ENCODE measurements at places on chromosomes 5 and 9.

DNA sequence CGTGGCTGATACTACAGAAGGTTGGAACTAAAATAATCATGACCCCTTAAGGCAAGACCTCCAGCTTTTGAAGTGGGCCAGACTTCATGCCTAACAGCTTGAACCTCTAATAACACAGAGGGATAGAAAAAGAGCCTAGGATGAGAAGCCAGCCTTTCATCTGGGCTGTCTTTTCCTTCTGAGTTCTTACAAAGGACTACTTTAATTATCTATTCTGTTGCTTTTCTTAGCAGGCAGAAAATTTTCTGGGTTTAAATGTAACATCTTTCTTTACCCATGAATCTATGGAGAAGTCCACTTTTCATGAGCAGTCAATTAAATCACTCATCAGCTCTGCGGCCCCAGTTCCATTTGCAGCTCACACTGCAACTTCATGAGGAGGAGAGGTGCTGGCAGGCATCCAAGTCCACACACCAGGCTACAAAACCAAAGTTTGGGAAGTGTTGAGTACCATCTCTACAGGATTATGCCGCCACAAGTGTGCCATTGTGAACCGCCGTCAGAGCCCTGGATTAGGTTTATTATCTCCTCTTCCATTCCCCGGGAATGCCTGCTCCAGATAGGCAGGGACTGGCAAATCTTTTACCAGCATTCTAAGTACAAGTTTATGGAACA is 192.0 kb downstream of the TLE4 start:
- DNase-seq = no peak

GRCh38 chr9:17005056-17005823 is 129.6 kb upstream of the CNTLN start:
- DNase-seq = no peak

DNA sequence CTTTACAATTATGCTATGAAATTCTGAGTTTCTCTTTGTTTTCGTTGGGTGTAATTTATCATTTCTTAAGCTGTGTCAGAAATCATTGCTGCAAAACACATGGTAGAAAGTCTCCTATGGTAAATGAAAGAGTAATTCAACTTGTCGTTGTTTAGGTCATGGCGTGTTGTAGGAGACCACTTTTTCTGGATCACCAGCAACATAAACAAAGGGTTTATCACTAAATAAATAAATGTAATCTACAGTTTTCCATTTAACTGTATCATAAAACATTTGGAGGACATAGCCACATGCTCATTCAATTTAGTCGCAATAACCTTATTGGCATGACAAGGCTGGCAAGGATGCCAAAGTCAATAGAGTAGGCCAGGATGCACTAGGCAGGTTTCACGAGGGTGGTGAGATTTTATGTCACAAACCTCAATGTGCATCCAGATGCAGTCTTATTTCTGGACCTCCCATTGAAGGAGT is 154.4 kb upstream of the ERCC6L2 start:
- no peak for DNase-seq

- DNase-seq = no peak
Observed at GRCh38 chr9:92008041-92008440, 58.0 kb upstream of the ROR2 start.

DNA sequence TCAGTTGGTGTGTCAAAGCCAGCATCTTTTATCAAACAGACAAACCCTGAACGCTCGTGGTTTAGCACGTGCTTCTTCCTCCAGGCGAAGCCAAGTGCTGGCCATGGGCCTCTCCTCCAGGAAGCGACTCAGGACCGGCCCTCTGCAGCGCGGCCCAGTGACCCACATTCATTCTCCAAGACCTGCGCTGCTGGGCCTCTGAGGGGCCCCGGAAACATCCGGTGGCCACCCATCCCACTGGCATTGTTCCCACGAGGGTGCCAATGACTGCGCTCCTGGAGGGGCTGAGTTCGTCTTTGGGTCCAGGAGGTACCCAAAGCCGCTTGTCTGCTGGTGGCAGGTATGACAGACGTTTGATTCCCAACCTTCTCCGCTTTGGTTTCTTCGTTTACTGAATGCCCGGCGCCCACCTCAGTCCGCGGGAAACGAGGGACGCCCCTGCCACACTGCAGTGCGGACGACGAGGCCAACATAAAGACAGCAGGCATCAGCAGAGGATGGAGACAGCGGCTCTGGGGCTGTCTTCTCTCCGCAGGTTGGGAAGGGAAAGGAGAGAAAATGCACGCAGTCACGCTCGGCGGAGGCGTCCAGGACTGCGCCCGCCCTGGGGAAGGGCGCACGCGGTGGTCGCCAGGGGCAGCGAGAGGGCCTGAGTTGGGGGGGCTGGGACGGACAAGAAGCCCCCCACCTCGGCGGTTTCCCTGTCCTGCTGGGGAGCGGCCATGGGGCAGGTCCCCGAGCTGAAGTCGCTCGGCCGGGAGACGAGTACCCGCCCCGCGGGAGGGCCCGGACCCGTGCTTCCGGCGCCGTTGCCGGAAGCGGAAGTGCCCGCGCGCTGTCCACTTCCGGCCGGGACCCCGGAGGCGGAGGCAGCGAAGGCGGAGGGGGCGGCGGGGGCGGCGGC is at the start of gene EXOC3:
TSS of gene EXOC3 (plus strand) at position 842 of the 904 bp plus-strand sequence. CDS start 3,030 bp downstream, outside the sequence.
- peak; percentile 84 for DNase-seq

DNA sequence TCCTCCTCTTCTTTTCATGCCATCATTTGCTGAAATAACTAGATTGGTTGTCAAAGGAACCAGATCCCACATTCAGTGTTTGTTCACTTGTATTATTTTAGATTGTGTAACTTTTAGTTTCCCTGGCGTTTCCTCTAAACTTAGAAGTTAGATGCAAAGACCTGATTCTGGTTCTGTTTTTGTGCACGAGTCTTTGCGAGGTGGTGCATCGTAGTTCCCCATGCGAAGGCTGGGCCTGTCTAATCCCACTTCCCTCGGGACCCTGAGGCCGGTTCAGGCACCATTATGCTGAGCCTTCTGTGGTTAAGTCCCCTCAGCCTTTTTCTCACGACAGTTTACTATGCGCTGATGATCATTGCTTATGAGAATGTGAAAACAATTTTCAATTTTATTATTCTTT is 219.1 kb upstream of the OTULINL start:
- no peak for DNase-seq

DNA sequence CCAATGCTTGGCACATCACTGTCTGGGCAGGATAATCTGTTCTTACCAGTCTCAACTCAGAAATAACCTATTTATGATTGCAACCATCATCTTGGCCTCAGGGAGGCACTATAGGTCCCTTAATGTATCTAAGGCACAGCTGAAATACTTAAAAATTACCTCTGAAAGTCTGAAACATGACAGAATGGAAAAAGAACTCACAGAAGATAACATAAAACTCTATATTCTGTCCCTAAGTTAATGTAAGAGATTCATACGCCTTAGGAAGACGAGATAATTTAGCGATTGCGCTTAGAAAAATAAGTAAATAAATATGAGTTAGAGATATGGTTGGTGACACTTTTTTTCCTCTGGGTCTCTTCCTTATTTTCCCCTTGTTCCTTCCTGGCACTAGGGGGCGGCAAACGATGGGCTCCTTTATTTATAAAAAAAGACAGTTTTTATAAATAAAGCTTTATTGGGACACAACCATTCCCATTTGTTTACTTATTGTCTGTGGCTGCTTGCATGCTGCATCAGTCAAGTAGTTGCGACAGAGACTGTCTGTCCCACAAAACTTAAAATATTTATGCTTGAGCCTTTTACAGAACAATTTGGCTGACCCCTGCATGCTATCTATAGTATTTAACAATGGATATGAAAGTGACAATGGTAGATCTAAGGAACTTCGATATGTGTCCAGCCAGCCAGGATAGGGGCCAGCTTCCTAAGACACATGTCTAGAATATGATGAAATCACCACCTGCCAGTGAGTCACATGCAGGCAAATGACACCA is 79.6 kb downstream of the PDE4D start:
- peak; percentile 50 for DNase-seq

DNA sequence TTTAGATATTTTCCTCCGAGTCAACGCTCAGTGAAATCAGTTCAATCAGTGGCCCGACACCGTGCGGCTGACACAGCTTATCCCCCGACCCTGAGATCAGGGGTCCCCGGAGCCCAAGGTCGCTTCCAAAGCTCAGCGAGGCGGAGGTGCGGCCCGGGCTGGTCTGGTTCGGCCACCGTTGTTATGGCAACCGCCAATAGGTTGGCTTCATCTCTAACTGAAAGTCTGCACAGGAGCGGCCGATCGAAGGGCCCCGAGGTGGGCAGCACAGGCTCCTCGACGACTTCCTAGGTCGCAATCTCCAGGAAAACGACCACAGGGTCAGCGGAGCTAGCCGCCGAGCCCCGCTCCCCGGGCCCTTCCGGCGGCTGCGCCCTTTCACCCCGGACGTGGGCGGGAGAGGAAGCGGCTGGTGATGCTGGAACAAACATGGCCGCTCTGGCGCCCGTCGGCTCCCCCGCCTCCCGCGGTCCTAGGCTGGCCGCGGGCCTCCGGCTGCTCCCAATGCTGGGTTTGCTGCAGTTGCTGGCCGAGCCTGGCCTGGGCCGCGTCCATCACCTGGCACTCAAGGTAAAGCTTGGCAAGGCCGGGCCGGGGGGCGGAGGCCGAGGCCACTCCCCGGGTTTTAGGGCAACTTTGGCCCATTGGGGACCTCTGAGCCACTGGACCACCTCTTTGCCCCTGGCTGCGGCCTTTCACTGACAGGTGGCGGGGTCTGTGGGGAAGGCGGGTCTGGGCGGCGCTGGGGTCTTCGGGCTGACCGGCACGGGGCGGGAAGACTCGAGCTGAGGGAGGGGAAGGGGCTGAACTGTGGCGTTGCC is at the start of gene GPR107:
TSS of gene GPR107 (plus strand) at position 403 of the 821 bp plus-strand sequence. CDS start at position 430, 27 bp downstream.
- DNase-seq = peak; percentile 85

- DNase-seq = no peak
Observed at GRCh38 chr5:170629566-170630175, 125.9 kb downstream of the KCNIP1 start.

DNA sequence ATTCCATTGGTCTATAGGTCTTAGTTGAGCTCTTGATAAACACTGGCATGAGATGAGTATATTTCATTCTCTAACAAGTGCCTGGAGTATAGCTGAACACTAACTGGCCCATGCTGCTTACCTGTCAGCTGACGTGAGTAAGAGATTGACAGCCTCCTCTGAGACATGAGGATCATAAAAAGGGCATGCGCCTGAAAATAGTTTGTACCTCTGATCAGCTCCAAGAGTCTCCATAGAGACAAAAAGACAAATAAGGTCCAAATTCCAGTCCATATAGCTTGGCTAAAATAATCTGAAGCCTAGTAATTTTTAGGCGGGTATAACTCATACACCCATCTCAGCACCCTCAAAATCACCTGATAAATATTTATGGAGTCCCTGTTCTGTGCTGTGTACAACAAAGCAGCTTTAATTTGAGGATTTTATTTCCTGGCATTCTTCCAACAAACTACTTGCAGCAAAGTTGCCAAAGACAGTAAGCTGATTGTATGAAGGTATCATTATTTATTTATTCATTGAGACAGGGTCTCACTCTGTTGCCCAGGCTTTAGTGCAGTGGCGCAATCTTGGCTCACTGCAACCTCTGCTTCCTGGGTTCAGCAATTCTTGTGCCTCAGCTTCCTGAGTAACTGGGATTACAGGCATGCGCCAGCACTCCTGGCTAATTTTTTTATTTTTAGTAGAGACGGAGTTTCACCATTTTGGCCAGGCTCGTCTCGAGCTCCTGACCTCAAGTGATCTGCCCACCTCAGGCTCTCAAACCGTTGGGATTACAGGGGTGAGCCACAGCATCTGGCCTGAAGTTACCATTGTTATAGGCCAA is 16.2 kb upstream of the FSD1L start:
- no peak for DNase-seq

GRCh38 chr9:13411791-13412190 is 132.3 kb upstream of the MPDZ start:
- DNase-seq = no peak

GRCh38 chr9:12212860-12213259 is 480.3 kb upstream of the TYRP1 start:
- no peak for DNase-seq

GRCh38 chr5:91906027-91906426 is 522.9 kb upstream of the ARRDC3 start:
- DNase-seq = no peak

DNA sequence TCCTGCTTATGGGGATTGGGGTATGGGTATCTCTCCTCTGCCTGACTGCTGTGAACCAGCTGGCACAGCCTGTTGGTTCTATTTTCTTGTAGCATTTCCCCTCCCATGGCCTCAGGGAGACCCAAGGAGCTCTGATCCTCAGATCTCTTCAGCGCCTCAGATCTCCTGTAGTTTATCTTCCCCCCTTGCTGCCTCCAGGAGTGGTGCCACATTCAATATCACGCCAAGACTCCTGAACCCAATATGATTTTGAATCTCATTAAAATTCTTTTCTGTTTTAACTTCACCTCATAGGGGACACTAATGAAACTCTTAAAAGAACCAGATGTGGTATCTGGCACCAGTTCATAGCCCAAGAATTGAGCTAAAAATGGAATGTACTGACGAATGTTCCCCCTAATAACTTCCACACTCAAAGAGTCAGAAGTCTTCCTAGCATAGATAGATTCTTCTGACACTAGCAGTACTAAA is 59.6 kb upstream of the LIFR start:
- no peak for DNase-seq

DNA sequence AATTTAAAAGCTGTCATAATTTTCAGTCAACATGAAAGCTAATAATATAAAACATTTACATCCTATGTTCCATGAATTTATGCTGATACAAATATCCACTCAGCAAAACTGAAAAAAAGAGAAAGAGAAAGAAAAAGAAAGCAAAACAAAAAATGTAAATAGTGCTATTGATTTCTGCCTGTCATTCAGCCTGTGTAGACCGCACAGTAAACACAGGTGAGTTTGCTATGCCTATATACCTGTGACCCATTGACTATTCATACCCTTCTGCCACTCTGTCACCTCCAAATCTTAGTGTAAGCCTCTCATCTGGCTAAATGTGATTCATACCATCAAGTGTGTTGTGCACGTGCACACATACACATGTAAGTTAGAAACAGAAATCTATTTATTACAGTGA is 359.0 kb upstream of the RORB start:
- DNase-seq = no peak

DNA sequence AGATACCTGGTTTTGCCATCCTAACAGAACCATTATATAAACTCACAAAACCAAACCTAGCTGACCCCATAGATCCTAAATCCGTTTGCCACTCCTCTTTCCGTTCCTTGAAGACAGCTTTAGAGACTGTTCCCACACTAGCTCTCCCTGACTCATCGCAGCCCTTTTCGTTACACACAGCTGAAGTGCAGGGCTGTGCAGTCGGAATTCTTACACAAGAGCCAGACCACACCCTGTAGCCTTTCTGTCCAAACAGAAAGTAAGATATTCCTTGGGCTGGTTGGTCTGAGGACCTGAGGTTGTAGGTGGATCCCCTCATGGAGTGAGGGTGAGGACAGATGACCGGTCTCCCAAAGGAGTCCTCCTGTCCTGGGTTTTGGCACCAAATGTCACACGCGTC is 56.7 kb upstream of the NAA35 start:
- DNase-seq = no peak

DNA sequence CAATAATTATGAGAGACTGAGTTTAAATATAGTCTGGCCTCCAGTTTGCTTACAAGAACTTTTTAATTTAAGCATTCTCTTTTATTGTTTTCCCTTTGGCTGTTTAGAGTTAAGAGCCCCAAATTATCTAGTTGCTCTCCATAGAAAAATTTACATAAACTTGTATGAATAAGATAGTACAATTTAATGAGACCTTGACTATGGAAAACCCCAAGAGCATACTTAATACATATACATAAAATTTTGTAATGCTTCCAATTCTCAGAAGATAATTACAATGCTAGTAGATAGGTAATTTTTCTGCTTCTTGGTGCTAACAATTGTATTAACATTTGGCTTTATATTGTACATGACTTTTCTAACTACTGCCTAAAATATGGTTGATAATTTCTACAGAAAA is 20.3 kb upstream of the MSH3 start:
- no peak for DNase-seq

GRCh38 chr5:32098291-32098690 is 75.8 kb downstream of the GOLPH3 start:
- DNase-seq = no peak

Measured in activated CD4-positive, alpha-beta T cell treated with anti-CD3 and anti-CD28 coated beads, Interleukin-10, Interleukin-2, amounts not matched to agents 100 ng/mL and 50 ng/mL, durations not matched to agents 16 hours and 8 hours (primary cell).